ENCODE measurements at places on chromosomes 2 and 18.

DNA sequence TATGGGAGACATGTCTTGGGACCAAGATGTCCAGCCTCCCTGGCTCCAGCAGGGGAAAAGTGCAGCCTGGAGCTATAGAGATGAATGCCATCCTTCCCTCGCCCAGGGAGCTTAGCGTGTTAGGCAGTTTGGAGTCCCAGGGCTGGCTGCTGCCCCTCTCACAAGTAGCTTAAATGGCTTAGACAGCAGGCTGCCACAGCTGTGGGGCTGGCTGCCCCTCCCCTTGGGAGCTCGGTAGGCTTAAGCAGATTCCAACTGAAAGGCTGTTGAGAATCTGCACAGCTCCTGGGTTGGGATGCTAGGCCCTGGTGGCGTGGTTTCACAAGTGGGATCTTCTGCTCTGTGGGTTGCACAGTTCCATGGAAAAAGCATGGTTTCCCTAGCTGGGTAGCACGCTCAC, 940.5 kb upstream of the DDX18 start:
- no peak for DNase-seq

- no peak for DNase-seq
Measured at GRCh38 chr18:64717026-64717425, 568.1 kb upstream of the LINC00305 start.

- DNase-seq = no peak
Measured at GRCh38 chr18:12852566-12853315, 31.3 kb downstream of the PTPN2 start.

- no peak for DNase-seq
Measured at GRCh38 chr18:49731860-49732311, 81.4 kb downstream of the ACAA2 start.

- no peak for DNase-seq
Measured at GRCh38 chr2:144434425-144435222, 85.3 kb downstream of the ZEB2 start.

GRCh38 chr2:121686902-121687301, 37.6 kb upstream of the CLASP1 start:
- no peak for DNase-seq
